ENCODE measurements at places on chromosomes 2 and 18.

GRCh38 chr2:120348134-120348736 lies 2.3 kb downstream of the INHBB start:
- DNase-seq = no peak

GRCh38 chr18:78673516-78674321 lies 305.9 kb upstream of the SALL3 start:
- DNase-seq = no peak

- DNase-seq = no peak
These were observed 915.6 kb downstream of the NRXN1 start for GRCh38 chr2:50116096-50117010.

DNA sequence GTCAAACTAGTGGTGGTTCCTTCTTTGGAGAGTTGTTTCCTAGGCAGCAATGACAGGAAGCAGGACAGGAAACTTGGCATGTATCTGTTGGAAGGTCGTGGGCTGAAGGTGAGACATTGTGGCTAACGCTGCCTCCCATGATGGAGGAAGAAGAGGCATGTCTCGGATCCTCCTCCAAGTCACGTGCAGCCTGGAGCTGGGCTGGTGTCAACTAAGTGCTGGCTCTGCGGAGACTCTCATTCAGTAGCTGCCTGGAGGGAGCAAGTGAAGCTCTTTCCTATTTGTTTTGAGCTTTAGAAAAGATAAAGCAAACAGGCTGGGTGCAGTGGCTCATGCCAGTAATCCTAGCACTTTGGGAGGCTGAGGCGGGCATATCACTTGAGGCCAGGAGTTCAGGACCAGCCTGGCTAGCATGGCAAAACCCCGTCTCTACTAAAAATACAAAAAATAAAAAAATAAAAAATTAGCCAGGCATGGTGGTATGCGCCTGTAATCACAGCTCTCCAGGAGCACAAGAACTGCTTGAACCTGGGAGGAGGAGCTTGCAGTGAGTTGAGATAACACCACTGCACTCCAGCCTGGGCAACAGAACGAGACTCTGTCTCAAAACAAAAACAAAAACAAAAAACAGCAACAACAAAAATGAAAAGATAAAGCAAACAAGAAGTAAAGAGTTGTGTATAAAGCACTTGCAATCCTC lies 28.2 kb upstream of the INO80C start:
- DNase-seq = no peak

GRCh38 chr2:44295633-44296359 lies 20.5 kb downstream of the SLC3A1 start:
- DNase-seq = no peak

DNA sequence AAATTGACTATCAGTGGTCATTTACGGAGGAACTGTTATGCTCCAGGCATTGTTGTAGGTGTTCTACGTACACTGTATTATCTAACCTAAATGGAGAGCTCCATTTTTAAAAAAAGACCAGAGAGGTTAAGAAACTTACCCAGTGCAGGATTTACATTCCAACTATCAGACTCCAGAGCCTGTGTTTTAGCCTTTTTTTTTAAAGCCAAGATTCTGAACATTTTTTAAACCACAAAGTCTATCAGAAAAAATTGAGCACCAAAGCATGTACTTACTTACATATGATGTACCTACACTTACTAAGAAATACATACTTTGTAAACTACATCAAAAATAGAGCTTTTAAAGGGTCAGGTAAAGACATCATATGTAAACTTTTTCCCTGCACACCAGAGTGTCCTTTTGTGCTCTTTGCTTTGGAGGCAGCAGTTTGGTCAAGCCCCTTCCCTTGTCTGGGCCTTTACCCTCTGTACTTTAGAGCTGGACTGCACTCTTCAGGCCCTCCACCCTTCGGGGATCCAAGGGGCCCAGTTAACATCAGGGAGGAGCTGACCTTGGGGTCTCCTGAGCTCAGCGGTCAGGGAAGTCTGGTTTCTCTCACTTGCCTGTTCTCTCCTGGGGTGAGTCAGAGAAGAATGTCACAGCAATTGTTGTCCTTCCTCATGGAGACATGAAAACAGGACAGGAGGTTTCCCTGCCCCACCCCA lies 58.4 kb downstream of the ITGB1BP1 start:
- no peak for DNase-seq

GRCh38 chr18:79684787-79685186 lies 5.2 kb downstream of the CTDP1 start:
- no peak for DNase-seq

GRCh38 chr2:43420389-43420801 lies 175.4 kb downstream of the THADA start:
- DNase-seq = no peak

GRCh38 chr2:54099829-54100585 lies 15.4 kb upstream of the ACYP2 start:
- DNase-seq = no peak

DNA sequence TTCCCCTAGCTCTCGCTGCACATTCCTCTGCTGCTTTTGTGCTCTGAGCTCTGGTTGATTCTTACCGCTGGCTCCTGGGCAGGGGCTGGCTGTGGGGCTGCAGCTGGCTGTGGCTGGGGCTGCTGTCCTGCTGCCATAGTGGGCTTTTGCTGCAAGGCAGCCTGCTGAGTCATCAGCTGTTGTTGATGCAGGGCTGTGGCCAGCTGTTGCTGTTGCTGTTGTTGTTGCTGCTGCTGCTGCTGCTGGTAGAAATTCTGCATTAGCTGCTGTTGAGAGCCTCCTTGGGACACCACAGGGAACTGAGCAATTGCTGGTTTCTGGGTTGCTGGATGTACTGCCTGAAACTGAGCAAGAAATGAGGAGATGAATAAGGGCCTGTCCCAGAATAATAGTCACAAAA lies 77.2 kb upstream of the NFU1 start:
- peak; percentile 29 for DNase-seq

All from renal pelvis (tissue), 12 donors.